CD4-positive, alpha-beta T cell treated with Interleukin-17A for 4 hours (primary cell): ENCODE measurements at places on chromosomes 7 and 10.

GRCh38 chr7:100396421-100396982 is 23.2 kb downstream of the PILRA start:
- DNase-seq = peak; percentile 34

DNA sequence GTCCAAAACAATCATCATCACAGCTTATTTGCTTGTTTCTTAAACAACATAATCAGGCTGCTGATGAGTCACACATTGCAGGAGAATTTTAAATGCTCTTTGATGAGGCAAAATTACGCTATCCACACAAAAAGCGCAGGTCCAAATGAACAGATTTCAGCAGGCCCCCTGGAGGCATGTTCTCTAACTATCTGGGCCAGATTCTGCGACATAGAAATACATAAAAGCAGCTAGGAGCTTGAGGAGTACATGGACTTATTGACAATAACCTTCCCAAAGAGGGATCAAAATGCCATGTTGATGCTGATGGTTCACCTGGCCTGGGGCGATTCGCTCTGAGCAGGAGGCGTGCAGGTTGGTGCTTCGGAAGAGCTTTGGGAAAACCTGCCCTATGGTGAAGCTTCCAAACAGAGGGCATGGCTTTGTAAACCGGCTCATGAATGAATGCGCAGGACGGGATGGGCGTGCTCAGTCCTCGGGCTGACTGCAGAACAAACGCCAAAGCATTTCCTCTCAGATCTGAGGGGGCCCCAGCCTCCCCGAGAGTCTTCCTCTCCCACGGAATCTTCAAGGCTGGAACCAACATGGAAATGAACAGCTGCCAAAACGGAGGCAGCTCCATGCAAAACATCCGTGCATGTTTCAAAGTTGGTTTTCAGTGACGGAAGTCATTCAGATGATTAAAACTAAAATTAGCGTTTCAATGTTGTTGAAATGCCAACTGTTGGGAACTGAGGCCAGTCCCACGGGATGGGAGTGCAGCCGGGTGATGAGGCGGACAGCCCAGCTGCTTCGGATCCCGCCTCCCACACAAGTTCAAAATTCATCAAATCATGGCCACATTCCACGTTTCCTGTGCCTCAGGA is 179.6 kb downstream of the TCERG1L start:
- DNase-seq = no peak

DNA sequence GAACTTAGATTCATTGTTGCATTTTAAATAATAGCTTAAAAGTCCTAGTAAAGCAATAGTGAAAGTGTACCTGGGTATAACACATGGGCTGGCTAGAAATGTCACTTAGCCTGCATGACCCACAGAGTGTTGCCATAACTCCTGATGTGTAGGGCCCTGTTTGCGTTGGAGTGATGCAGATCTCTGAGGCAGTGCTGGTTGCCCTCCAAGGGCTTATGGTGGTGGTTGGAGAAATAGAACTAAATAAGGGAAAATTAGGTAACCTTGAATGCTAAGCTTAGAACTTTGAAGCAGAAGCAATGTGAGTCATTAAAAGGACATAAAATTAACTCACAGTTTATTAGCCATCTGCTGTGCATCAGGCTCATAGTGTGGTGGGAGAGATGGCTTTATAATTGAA is 105.7 kb downstream of the CCNY start:
- DNase-seq = no peak

- DNase-seq = no peak
These were observed 111.0 kb downstream of the GRID1 start for GRCh38 chr10:86255405-86256251.

DNA sequence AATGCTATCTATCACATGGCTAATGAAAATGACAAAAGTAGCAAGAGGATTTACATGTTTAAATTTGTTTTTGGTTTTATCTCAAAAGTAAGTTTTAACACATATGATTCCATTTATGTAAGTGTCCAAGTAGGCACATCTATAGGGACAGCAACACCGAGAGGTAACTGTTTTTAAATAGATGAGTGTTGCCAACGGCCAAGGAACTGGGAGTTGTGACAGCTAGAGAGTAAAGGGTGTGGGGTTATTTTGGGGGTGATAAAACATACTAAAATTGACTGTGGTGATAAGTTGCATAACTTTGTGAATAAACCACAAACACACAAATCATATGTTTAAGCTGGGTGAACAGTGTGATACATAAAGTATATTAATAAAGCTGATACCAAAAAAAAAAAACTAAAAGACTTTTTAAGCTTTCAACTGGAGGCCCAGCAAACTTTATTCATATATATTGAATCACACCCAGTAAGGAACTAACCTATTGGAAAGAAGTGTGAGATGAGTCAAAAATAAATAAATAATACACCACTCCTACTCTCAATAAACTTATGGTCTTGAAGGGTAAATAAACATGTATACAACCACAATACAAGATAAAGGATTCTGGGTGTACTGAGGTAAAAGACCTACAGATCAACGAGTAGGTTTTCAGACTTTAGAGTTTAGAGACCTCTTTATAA is 33.0 kb downstream of the LRRC72 start:
- DNase-seq = no peak

- DNase-seq = no peak
These were observed 287.1 kb upstream of the C7orf33 start for GRCh38 chr7:148303295-148304082.

GRCh38 chr7:101815826-101816594 is 1.4 kb upstream of the CUX1 start:
- DNase-seq = peak; percentile 79

GRCh38 chr10:11270135-11270857 is 252.6 kb downstream of the CELF2 start:
- peak; percentile 78 for DNase-seq

GRCh38 chr10:44132361-44133289 is 252.3 kb downstream of the CXCL12 start:
- DNase-seq = no peak

GRCh38 chr7:90701021-90701420 is 104.9 kb downstream of the CDK14 start:
- no peak for DNase-seq

DNA sequence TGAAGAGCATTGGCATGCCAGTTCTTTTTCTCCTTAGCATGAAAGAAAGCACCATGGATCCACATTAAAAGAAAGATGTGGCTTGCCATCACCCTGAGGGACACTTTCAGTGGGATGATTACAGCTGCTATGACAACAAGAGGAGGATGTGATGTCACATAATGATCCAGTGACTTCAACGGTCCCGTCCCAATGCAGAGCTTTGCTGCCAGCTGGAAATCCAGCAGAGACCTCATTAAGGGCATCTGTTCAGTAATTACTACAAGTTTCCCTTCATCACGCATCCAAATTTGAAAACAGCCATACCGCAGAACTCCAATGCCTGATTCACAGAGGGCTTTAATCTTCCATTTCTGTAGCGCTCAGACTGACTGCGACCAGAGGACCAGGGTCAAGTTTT is 206.6 kb downstream of the LSM5 start:
- DNase-seq = no peak

DNA sequence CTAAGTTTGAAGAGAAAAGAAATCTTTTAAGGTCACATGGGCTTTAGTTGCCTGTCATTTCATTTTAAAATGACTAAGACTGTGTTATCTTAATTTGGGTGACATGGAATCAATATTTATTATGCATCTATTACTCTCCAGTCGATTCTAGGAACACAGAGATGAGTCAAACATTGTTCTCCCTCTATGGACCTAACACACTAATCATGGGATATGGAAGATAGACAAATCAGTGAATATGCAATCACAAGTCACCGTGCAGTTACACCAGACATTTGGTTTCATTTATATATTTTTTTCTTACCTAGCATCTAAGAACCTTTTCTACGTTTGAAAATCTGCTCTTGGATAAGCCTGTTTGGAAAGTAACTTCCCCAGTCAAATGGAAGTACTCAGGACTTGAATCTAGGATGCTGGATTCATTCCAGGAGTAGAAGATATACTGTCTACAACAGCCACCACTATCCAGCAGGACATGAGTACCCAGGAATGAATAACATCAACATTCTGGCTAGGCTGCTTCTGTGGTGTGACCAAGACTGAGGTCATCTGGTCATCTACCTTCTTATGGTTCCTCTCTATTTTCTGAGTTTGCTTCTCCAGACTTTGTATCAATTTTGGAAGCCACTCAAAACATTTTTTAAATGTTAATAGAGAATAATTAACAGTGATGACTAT is 902.9 kb upstream of the LRRN3 start:
- DNase-seq = no peak

GRCh38 chr10:27479016-27479415 is 25.1 kb upstream of the RAB18 start:
- no peak for DNase-seq

DNA sequence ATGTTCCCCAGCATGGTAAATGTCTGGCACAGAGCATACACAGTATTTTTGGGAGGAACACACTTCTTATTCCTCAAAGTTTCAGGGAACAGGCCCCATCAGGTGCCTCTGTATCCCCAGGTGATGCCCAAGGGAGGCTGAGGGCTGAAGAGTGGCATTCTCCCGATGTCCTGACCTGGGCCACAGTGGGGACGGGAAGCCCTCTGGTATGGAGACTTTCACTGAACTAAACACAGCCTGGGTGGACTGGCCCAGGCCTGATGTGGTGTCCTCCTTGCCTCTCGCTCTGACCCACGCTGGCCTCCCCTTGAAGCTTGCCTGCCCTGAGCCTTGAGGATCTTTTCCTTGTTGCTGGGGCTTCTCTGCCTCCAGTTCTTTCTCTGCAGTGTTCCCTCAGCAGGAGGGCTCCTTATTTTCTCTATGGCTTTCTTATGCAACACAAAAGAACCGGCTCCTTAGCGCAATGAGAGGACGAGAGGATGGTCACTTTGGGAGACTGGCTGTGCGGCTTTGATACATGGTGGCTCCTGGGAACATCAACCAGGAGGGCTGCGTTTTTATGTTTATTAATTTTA is 157.5 kb upstream of the TNS3 start:
- no peak for DNase-seq

DNA sequence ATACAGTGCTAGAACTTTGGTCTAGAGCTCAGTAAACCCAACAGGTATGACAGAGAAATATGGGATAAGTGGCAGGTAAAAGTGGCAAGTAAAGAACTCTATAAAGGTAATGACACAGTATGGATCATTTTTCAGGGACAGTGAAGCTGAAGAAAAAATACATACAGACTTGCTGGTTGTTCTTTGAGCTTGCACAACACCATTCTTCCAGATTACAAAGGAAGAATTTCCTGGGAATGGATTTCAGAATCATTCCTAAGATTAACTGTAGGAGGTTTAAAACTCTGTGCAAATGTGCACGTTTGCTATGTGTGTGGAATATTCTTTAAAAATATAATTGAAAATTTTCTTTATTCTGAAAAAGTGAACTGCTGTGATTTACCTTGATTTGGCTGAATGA is 36.0 kb downstream of the PHF14 start:
- DNase-seq = no peak

DNA sequence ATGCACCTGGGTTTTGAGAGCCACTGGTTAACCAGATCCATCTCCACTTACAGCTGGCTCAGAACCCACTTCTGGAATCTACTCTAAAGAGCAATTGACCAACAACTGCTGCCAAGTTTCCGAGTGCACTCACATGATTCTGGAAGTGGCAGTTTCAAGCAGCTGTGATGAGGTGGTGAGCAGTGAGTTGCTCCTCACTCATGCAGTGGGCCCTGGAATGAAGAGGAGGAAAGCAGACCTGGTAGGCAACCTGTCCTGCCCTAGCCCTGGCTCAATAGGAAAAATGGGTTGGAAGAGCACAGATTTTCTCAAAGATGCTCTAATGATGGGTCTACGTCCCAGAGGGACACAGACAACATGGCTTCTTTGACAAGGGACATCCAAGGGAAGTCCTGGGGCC is 70.7 kb upstream of the NPY start:
- no peak for DNase-seq

DNA sequence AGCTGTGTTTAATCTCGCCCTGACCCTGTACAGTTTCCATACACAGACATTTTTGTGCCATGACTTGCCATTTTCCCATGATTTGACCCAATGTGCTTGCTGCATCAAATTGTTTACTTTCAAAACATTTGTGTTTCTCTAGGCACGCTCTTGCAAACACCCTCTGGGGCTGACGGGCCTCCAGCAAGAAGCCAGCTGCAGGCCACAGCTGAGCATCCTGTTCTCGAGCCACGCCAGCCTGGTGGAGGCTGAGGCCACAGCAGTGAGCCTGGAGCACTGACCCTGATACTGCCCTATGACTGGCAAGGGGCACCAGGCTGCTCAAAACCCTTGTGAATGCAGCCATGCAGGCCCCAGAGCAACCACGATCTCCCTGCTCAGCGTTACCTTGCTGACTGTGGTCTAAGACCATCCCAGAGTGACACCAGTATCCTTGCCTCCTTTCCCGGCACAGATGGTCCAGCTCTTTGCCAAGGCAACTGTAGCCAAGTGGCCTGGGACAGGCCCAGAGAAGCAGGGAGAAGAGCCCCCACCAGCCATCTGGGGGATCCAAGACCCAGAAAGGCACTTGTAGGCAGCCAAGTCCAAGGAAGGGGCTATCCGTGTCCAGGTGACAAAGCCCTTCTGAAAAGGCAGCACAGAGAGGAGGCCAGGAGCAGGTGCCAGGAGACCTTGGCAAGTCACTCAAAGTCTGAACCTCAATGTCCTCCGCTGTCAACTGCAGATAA is 78.5 kb downstream of the OAT start:
- DNase-seq = no peak

DNA sequence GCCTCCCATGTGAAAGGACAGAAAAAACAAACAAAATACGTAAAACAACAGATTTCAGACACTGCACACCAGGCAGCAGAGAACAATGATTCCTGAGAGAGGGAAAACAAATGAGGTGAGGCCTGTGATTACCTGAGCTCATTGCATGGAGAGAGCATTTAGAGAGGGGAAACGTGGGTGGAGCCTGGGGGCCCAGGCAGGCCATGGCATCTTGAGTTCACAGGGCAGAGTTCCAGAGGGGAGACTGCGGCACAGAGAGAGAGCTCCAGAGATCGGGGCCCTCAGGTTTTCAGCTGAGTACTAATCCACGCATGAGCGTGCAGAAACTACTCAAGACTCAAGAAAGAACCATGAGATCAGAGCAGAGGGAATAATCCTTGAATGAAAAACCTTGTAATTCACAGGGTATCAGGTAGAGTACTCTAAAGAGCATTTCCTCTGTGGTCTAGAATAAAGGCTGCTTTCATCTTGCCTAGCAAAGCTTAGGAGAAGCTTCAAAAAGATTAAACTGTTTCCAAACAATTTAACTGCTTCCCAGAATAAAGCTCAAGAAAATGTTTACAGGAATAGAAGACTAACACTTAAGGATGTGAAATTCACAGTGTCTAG is 46.6 kb upstream of the ARHGAP12 start:
- no peak for DNase-seq
